ENCODE measurements at places on chromosomes 5 and 9.

DNA sequence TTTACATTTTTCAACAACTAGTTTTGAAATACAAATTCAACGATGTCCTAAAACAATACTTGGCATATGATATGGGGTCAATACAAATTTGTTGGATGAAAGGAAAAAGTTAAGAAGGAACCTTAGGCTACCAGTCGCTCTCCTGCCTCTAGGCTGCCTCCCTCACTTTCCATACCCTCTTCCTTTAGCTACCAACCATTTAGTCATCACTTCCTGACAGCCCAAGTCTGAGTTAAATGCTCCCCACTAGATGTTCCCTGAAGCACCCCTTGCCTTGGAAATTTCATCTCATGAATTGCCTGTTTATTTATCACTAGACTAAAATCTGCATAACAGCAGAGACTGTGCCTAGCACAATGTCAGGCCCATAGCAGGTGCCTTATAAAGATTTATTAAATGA lies 2.7 kb upstream of the LARS1 start:
- DNase-seq = no peak

DNA sequence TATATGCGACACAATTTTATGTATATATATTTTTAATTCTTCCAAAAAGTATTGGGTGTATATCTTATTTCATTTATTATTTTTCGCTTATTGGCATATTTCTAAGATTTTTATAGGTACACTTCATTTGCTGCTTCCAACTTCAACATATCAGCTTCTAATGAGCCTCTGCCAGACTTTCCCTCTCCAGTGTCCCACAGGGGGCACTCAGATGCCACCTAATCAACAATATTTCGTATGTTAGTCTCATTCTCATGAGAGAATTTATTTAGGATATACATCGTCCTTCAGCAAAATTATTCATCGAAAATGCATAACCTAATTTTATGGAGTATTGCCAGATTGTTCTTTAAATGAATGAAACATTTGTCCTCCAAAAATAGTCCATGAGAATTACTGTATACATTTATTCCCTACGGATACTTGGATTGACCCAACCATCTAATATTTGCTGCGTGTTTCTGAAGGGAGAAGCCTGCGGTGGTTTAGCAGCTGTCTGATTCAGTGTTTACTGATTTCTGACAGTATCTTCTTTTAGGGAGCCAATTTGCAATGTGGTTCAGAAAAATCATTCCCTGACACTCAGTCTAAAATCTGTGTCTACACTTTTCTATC lies 100.6 kb upstream of the SELENOP start:
- DNase-seq = no peak

- no peak for DNase-seq
These were observed 7.3 kb downstream of the SRFBP1 start for GRCh38 chr5:121968910-121969607.

GRCh38 chr9:123662057-123662776 lies 267.7 kb downstream of the DENND1A start:
- no peak for DNase-seq

- no peak for DNase-seq
These were observed 4.2 kb upstream of the NINJ1 start for GRCh38 chr9:93138171-93138764.

GRCh38 chr9:83220730-83221129 lies 157.8 kb upstream of the RASEF start:
- no peak for DNase-seq

- no peak for DNase-seq
These were observed 118.5 kb downstream of the UGCG start for GRCh38 chr9:112015149-112015548.

- DNase-seq = no peak
These were observed 17.9 kb downstream of the MRPS27 start for GRCh38 chr5:72302171-72302570.

- DNase-seq = peak; percentile 17
These were observed 70.9 kb downstream of the GAPVD1 start for GRCh38 chr9:125332527-125332926.

GRCh38 chr9:8224381-8224801 lies 424.8 kb upstream of the DMAC1 start:
- DNase-seq = no peak

DNA sequence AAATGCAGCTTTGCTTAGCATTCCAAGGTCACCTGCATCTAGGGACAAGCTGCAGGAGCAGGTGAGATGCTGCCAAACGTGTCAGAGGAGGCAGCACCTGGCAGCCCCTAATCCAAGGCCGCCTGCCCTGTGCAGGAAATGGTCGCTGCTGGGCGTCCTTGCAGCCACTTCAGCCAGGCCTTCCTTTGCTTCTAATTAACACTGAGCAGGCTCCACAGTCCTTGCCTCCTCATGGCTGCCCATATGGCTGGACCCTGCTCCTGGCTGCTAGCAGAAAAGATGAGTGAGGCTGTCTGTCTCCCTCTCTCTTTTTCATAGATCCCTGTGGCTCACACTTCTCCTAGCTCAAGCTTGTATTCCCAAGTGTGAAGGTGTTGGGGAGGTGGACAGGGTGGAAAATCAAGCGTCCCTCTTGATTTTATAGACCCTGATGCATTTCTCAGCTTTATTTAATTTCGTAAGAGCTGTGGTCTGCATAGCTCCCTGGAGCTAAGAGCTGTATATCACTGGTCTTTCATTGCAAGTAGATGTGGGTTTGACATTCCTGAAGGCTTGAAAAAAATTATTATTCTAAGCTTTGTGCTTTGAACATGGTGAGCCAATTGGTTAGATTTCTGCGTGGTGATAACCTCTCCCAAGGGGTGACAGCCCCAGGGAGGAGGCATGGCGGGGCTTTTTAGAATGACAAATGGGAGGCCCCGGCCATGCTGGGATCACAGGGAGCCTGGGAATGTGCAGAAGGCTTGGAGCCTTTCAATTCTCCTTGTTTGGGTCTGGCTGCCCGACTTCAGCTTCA lies 193.8 kb downstream of the SLIT3 start:
- DNase-seq = no peak

GRCh38 chr5:131436081-131436480 lies 172.2 kb downstream of the CDC42SE2 start:
- DNase-seq = no peak

DNA sequence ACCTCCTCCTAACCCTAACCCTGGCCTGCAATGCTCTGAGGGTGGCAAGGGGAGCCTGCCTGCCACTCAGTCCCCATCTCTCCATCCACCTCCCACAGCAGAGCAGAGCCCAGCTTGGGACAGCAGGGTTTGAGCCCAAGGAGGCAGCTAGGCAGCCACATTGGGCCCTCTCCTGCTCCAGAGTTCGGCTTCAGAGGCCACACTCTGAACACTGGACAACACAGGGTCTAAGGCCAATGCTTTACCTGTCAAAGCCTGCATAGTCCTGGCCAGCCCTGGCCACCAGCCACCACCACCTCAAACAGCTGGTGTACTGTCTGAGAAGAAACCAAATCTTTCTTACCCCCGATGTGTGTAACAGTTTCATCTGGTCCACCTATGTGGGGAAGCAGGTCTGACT lies 5.2 kb downstream of the BICD2 start:
- no peak for DNase-seq

GRCh38 chr9:114082017-114082762 lies 4.1 kb upstream of the AMBP start:
- peak; percentile 58 for DNase-seq

DNA sequence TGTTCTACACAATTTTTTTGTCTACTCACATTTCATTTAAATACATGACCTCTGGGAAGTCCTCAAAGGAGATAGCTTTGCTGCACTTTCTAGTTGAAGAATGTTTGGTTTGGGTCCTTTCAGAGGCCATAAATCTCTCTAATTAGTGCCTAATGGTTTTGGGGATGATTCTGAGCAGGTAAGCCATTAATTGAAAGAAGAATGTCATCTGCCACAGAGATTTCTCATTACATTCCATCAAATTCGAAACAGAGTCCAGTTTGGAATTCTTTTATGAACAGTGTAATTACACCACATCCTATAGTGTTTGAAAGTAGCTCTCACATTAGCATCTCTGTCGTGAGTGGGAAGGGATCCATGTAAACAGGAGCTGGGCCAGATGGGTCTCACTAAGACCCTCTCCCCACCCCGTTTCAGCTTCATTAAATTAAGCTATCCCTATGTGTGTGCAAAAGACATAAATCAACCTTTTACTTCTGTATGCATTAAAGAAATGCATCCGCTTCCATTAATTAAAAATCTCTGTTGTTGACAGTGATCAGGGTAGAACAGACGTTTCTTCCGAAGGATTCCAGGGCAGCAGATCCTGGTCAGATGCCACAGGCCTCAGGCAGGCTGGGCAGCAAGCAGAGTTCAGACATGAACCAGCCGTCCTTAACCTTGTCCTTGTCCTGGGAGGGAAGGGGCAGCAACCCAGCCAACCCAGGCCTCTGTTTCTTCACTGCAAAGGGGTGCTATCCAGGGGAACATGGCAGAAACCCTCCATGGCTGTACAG lies 99.8 kb upstream of the MAP1B start:
- DNase-seq = no peak

DNA sequence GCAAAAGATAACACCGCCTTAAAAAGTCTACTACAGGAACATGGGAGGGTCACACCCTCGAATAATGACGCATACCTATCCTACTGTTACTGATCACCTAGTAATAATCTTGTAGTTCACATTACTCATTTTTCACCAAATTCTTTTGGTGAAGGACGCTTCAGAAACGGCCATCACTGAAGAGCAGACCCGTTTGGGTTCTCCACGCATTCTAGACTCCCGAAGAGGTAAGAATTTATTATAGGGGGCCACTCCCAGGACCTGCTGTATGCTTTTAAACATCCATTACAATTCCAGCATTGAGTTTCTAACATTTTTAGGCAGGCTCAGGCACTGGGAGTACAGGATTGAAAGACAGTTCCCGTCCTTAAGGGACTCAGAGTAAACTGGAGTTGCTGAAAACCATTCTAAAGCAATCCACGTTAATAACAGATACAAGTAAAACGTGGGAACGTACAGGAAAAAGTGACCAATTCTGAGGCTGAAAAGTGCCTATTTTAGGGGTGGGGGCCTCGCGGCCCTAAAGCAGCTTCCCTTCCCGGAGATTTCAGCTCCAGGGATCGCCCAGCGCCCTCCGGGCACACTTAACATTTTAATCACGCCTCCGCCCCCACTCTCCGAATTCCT lies at the start of gene FER:
Gene FER (plus strand): TSS at position 124 of the 627 bp plus-strand sequence. CDS start 50,286 bp downstream, outside the sequence.
- no peak for DNase-seq

- no peak for DNase-seq
These were observed 7.4 kb downstream of the B4GALT1 start for GRCh38 chr9:33159777-33160127.

DNA sequence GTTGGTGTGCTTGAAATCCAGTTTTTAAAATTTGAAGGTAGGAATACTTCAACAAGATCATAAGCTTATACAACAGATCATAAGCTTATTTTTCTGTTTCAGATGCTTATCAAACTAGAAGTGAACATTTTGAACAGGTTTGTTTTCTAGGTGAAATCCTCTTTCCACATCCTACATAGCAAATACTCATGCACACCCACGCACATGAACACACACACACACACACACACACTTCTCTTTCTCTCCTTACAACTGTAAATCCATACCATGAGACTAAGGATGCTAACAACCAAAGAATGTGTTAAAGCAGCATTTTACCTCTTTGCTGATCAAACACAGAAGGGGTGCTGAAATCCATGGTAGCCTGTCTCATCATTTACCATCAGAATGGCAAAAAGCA lies 592 bp downstream of the ANKRD55 start:
- DNase-seq = no peak

- no peak for DNase-seq
These were observed 17.7 kb upstream of the INPP5E start for GRCh38 chr9:136457326-136457725.

DNA sequence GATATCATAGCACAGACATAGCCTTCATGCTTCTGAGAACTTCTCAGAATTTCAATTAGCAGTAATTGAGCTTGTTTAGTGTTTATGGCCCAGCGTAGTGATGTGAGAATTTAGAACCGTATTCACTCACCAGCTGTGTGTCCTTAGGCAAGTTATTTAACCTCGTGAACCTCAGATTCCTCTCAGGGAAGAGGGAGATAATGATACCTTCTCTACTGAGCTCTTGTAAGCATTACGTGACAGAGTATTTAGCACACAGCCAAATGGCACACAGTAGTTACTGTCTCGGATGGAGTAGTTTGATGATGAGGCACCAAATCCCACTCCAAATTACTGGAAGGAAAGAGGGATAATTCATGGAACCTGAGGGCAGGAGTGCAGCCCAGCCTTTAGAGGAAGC lies 429.3 kb downstream of the CCDC171 start:
- DNase-seq = no peak

GRCh38 chr5:124230456-124230855 lies 516.0 kb downstream of the ZNF608 start:
- DNase-seq = no peak

DNA sequence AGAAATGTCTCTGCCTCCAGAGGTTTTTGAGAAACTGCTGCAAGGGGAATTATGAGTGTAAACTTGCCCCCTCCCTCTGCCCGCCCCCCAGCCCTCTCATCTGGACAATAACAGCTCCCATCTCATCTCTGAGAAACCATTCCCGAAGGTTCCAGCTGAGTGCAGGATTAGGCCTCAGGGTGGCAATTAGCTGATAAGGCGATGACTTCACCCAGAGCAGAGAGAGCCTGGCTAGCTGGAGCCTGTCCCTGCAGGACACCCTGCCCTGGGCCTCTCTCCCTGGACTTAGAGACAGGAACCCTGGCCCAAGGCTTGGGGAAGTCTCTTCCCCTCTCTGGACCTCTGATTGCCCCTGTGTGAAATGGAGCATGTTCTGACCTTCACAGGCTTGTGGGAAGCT lies 45.7 kb upstream of the HAND1 start:
- no peak for DNase-seq

DNA sequence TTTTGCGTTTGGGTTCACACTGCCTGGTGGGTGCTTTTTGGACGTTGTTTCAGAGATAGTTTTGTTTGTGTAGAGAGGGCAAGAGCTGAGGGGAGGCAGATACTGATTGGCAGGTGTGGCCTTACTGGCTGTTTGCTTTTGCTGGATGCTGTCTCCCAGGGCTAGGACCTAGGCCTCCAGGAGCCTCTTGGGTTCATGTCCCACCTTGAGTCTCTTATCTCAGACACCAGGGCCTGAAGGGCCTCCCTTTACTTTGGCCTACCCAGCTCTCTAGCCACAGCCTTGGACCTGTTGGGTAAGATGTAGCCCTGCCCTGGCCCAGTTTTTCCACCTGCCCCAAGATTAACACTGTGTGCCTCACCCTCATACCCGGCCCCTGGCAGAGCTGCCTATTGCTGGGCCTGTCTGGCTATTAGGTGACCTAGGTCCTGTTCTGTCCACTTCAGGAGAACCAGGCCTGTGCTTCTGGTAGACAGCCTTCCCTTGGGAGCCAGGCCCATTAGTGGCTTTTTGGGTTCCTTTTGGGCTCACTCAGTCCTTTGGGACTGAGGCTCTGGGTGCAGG lies 13.4 kb downstream of the PTPA start:
- no peak for DNase-seq
